ENCODE measurements at places on chromosomes 11 and 22. TPM values are rescaled to one million over a fixed set of nuclear protein-coding genes. Genes with fewer than 3 reads are reported as not detected.

DNA sequence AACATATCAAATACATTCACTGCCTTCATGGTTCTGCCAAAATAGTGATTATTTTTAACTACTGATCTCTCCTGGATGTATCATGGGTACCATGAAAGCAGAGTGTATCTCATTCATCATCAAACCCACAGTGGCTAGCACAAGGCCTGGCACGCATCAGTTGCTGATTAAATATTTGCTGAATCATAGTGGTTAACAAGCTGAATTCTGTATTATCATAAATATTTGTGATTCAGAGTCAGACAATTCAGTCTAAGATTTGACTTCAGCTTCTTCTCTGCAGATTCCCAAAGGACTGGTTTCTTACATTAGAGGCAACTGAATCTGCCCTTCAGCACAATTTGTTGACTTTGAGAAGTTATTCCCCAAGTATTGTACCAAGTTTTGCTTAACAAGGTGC is 715.8 kb upstream of the LRRC4C start:
- DNase-seq = no peak

DNA sequence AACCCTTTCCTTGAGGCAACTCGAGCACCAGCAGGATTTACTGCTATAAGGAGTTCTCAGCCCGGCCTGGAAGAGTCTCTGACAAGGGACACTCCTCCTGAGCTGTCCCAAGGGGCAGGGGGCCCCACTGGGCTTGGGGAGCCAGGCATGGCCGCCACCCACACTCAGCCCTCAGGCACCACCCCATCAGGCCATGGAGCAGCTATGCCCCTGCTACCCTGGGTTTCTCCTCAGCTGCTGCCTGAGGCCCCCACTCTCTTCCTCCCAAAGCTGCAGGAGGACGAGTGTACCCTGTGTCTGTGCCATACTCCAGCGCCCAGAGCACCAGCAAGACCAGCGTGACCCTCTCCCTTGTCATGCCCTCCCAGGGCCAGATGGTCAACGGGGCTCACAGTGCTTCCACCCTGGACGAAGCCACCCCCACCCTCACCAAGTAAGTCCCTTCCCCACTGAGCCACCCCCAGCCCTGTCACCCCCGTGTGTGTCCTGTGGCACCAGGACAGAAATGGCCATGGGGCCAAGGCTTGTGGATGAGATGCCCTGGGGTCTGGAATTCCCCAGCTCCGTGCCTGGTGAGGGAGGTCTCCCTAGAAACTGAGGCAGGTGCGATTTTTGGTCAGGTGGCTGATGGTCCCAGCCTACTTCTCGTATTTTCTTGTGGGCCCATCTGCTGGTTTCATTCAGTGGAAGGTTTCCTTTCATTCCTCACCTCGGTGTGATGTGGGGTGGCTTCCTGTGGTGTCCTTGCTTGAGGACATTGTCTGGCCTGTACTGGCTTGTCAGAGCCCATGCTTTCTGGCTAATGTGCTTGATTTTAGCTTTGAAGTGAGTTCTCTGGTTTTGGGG is 28.4 kb downstream of the TAB1 start:
- DNase-seq = no peak

Gene PGA4
- total RNA-seq = 0.41 TPM

DNA sequence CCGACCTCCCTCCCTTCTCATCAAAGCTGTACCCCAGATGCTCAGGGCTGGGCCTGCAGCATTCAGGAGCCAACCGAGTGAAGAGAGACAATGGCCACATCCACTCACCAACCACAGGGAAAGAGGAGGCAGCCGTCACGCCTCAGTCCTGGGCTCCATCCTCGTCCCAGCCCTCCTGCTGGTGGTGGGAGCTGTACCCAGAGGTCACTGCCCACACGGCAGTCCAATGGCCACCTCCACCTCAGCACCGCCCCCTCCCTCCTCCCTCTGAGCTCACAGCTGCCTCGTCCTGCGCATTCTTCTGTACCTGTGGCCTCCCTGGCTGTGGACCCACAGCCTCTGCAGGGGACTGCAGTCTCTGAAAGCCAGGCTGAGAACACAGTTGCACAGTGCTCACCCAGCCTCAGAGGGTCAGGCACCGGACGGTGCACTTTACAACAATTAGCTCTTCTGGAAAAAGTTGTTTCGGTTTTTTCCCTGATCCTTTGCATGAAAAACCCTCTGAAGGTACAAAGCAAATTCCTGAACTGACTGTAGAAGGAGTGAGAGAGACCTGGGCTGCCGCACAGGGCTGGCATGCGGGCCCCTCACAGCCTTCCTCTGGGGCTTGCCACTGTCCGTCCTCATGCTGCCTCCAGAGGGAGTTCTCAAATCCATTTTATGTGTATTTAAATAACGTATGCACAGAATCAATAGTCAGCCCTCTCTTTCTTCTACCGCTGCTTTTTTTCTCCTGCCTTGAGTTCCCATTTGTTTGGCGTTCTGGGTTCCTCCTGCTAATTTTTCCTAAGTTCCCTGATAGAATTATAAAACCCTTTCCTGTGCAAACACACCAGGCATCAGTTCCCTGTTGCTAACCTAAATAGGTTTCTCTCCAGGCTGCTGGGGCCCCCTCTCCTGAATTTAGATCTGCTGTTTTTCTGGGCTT is 52.7 kb downstream of the PHF21B start:
- peak; percentile 66 for DNase-seq

DNA sequence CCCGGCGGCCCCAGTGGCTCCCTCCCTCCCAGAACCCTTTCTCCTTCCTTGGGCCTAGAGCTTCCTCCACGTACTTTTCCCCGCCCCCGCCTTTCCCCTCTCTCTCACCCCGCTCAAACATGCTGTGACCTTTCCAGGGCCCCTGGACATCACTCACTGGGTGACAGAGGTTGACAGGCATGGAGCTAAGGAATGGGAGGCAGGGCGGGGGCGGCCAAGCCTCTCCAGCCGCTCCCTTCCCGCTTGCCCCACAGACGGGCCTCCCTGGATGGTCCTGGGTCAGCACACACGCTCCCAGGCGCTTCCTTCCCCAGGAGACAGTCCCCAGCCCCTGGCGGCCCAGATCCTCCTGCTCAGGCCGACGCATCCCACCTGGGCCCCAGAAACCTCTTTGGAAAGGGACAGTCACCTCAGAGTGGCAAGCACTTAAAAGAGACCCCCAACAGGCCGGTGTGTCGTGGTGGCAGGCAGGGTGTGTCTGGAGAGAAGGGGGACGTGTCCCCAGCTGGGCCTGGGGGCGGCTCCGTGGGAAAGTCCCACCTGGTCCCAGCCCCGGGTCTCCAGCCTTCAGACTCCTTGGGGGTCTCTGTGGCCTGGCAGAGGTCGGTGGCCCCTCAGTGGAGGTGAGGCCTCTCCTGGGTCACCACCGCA is 8.8 kb downstream of the H19 start:
- no peak for DNase-seq

Gene C1QTNF6
- 12.2 TPM for total RNA-seq

Gene TRPM5
- 0.34 TPM for total RNA-seq

- peak; percentile 98 for DNase-seq
These were observed 589 bp upstream of the GNAZ start for GRCh38 chr22:23069502-23070357.

GRCh38 chr22:49107961-49108530 is 719.6 kb downstream of the BRD1 start:
- no peak for DNase-seq

Gene H19
- not detected for total RNA-seq

Gene P2RY2
- 0.45 TPM for total RNA-seq

DNA sequence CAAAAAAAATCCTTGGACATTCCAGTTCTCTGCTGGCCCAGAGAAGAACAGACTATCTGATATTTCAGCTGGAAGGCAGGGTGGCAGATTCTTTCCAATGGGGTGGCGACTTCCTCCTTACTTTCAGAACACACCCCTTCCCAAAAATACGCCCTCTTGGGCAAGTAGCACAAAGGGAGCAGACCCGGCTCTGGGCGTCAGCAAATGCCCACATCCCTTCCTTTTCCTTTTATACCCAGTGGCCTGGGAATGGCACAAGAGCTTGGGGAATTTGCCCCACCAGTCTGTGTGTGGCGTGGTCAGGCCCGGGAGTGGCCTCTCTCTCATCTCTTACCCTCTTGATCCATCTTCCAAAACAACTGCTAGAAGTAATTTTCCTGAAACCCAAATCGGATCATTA is 33.0 kb upstream of the NUP160 start:
- no peak for DNase-seq

- DNase-seq = peak; percentile 60
These were observed 377.2 kb downstream of the BRD1 start for GRCh38 chr22:49450498-49450897.

- no peak for DNase-seq
These were observed 555.2 kb downstream of the SOX6 start for GRCh38 chr11:15801126-15801525.

GRCh38 chr22:21951931-21952465 is 650 bp downstream of the PPM1F start:
- DNase-seq = peak; percentile 69

DNA sequence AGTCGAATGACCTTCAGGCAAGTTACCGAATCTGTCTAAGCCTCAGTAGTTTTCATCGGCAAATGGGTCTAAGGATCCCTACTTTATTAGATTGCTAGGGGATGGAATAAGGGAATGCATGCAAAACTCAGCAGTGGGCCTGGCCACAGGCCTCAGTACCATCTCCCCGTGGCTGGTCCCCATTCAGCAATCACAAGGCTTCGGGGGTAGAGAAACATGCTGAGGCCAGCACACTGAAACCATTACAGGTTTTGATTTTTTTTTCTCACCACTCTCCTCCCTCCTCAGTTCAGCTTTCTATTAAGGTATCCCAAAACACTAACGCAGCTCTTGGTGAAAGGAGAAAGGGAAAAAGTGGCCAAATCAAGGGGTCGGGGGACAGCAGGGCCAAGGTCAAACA is 11.9 kb downstream of the KIRREL3 start:
- no peak for DNase-seq

Gene MAJIN
- total RNA-seq = 0.06 TPM

DNA sequence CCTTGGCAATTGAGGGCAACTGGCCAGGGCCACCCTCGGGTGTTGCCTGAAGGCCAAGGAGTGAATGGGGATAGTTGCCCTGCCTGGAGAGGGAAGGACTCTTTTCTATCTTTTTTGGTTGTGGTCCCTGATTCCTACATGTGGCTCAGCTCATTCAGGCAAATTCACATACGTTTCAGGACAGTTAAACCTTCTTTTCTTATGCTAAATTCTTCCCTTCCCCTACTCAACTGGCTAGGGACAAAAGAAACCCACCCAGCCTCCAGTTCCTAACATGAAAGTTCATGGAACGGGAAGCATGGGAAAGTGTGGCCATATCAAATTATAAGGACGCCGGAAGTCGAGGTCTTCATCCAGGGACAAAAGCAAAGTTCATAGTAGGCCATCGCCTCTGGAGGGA is 26.3 kb upstream of the APLNR start:
- no peak for DNase-seq

Gene TMPRSS4
- not detected for total RNA-seq

GRCh38 chr11:100639140-100639539 is 47.9 kb upstream of the ARHGAP42 start:
- DNase-seq = no peak

Gene FGF19
- total RNA-seq = 0.09 TPM

Gene AIFM3
- total RNA-seq = 4.3 TPM

GRCh38 chr22:46753761-46754109 is 8.7 kb upstream of the TBC1D22A start:
- DNase-seq = no peak

GRCh38 chr11:106446955-106447354 is 369.5 kb downstream of the AASDHPPT start:
- no peak for DNase-seq

GRCh38 chr11:12680246-12680939 is 6.2 kb downstream of the TEAD1 start:
- DNase-seq = peak; percentile 96

Gene OR52E5
- not detected for total RNA-seq

DNA sequence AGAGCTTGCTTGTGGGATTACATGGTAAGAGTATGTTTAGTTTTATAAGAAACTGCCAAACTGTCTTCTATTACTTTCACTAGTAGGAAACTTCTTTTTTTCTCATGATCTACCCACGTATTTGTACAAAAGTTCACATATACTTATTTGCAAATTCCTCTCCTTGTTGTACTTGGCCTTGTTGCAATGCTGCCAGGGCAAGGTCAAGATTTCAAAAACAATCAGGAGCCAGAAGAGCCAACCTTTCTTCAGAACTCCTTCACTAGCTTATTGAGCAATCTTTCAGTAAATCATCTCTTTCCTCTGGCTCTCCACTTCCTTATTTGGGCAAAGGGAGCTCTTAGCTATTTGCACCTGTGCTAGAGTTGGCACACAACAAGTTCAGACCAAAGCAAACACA is 9.7 kb downstream of the SRSF8 start:
- DNase-seq = no peak

DNA sequence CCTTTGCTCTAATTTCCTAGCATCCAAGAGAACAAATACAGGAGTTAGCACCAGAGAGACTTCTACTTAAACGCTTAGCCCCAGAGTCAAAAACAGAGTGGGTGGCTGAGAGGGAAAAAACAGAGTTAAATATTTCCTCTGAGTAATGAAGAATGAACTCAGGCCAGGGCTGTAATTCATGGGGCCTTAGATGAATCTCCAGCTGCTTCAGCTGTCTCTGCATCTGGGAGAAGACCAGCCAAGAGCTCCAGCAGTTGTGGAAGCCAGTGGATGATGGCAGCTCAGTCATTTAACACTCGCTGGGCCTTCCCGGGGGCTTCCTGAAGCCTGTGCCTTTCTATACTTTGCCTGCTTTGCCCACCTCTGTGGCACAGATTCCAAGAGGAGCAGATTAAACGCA is 5.7 kb upstream of the ADAMTS15 start:
- no peak for DNase-seq

Gene C11orf86
- total RNA-seq = not detected

DNA sequence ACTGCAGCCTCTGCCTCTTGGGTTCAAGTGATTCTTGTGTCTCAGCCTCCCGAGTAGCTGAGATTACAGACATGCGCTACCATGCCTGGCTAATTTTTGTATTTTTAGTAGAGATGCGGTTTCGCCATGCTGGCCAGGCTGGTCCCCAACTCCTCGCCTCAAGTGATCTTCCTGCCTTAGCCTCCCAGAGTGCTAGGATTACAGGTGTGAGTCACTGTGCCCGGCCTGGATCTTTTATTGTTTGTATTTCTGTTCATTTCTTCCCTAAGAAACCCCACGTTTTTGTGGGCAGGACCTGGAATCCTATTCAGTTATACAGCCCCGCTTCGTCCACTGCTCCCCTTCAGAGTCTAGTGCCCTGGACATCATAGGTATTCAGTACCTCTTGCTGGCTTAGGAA is 28.7 kb downstream of the ZBTB16 start:
- DNase-seq = no peak

- no peak for DNase-seq
These were observed 23.1 kb upstream of the ATXN10 start for GRCh38 chr22:45648301-45649117.

Gene LRRC56
- 1.4 TPM for total RNA-seq

DNA sequence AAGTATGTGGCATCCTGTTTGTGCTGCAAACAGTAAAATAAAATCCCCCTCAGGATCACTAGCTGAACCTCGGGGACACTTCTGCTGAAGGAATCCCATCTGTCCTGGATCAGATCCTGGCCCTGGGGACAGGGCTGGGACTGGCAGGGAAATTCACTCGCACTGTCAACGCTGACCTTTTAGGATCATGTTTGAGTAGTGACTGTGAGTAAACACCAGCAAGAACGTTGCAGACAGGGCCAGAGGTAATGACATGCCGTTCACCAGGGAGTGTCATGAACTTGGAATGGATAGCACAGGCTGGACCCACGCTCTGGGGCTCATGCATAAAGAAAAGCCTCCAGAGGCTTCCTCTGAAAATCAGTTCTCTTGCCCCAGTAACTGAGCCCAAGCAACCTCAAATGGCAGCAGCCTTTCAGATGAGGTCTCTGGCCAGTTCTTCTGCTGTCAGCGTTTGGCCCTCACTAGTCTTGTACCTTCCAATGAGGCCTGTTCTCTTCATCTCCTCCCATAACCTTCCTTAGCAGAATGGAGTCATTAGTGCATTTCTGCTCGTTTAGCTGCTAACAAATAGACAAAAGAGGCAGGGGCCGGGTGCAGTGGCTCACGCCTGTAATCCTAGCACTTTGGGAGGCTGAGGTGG is 51.0 kb upstream of the BARX2 start:
- no peak for DNase-seq
